ENCODE measurements at places on chromosomes 2 and 18.
A peak's percentile ranks its signal among the peaks of the same experiment; 100 is the strongest.

DNA sequence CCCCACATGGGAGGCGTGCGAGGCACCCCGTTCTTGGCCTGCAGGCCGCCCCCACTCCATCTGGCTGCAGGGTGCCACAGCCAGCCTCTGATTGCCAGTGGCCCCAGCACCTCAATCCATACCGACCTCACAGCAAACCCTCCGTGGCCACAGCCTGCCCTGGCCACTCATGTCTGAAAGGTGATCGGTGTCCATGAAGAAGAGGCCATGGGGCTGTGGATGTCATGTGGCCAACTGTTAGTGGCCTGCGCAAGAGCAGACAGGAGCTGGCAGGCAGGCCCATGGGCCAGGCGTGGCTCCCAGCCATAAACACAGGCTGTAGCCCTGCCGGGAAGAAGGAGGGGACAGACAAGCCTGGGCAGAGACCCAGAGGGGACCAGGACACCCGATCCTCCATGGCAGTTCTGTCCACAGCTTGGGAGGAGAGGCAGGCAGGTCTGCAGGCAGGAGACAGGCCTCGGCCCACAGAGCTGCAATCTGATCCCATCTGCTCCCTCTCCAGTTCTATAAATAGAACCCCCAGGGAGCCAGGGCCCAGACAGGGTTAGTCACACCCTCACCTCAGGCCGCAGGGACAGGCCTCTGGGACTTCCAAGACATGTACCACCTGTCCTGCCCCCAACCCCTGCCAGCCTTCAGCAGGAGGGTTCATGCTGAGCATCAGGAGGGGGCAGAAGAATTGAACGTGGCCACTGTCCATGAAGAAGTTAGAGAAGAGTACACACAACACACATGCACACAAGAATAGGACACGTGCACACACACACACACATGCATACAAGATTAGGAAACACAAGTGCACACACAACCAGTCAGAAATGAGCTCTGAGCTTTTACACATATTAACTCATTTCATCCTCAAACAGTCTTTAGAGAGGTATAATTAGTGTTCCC, 16.9 kb downstream of the STEAP3 start:
- peak; percentile 98 for DNase-seq

- no peak for DNase-seq
Measured at GRCh38 chr2:216118474-216118873, 9.3 kb downstream of the XRCC5 start.

- no peak for DNase-seq
Measured at GRCh38 chr2:9406529-9407362, 16.6 kb downstream of the ITGB1BP1 start.

DNA sequence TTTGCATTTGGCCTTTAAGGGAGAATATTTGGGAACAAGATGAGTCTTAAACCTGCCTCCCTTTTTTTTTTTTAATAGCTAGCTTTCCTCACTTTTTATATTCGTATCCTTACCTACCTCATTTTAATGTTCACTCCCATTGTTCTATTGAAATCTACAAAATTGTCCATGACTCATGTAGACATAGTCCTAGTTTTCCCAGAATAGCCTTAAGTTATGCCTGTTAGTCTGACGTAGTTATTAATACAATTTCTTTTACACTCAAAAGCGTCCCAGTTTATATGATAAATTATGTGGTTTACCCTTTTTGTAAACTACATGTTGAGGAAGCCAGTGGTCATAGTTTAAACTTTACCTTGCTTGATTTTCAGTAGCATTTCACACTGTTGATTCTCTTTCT, 73.4 kb downstream of the UBR3 start:
- DNase-seq, result no peak

- DNase-seq, result no peak
Measured at GRCh38 chr2:184463102-184463865, 135.0 kb upstream of the ZNF804A start.

DNA sequence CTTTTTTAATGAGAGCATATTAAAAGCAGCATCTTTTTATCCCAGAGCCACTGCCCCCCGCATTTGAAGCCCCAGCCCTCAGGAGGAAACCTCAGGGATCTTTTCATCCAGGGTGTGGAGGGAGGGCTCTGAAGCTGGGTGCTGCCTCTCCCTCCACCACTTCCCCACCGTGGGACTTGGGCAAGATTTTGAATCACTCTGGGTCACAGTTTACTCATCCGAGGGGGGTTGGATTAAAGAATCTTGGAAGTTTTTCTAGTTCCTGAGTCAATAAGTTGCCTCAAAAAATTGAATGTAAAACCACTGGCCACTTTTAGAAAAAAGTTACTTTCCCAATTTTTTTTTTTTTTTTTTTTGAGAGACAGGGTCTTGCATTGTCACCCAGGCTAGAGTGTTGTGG, 62.0 kb upstream of the ANKRD44 start:
- DNase-seq, result no peak

- no peak for DNase-seq
Measured at GRCh38 chr2:11984316-11985158, 238.1 kb downstream of the LPIN1 start.

GRCh38 chr2:54510916-54511315, 54.8 kb downstream of the SPTBN1 start:
- DNase-seq, result no peak

- no peak for DNase-seq
Measured at GRCh38 chr2:127083819-127084503, 23.0 kb downstream of the BIN1 start.

DNA sequence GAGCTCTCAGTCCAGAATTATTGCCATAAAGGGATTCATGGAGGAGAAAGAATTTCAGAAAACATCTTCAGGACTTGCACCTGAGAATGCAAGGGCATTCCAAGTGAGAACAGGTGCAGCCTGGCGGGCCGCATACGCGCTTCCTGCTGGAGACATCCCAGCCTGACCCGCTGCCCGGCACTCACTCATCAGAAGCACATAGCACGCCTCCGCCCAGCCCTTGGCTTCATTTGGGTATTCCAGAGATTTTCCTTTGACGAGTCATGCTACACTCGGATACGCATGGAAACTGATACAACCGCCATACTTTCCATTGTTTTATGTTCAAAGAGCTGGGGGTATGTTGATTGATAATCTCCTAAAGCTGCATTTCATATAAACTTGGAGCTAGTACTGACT, 228.0 kb upstream of the ID2 start:
- no peak for DNase-seq

DNA sequence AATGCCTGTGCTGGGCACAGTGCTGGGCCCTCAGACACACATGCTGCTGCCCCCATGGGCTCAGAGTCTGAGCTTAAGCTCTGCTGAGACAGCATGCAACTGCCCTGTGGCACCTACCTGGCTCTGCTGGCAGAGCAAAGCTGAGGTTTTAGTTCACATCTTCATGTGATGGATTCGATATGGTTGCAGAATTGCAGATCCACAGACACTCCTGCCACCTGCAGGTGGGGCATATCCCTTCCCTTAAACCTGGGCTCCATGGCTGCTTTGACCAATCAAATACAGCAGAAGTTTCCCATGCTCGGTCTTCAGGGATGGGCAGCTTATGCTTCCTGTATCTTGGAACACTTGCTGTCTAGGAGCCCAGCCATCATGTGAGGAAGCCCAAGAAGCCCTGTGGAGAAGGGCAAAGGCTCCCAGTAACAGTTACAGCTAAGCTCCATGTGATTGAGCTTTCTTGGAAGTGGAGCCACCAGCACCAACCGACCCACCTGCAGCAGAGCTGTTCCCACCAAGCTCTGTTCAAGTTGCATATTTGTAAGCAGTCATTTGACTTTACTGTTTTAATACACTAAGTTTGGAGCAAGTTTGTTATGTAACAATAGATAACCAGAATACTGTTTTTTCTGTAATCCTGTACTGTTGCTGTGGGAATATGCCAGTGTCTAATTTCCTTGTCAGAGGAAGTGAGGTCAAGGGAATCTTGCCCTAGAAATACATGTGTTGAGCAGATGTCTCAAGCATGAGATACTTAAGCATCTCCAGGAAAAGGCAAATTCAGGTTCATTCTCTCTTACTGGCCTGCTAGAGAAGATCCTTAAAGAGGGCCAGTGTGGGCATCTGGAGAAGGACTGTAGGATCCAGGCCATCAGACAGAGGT, 79.3 kb downstream of the SH3RF3 start:
- DNase-seq, result no peak

DNA sequence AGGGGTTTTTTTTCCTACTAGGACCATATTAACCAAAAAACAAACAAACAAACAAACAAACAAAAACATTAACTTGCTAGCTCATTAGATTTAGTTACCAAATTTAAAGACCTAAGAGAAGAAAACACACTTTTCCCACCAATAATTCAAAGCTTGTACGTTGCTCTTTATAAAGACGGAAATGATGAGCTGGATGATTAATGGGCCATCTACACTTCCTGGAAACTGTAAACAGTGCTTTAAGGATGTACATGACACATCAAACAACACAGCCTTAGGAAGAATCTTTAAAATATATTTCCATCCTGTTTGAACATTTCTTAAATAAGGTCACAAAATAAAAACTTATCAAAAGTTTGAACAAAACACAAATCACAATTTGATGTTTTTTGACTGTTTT, 982 bp downstream of the BMP10 start:
- peak; percentile 19 for DNase-seq

GRCh38 chr18:73118121-73118816, 250.5 kb upstream of the NETO1 start:
- DNase-seq, result no peak

- no peak for DNase-seq
Measured at GRCh38 chr2:27492557-27492956, 2.4 kb downstream of the FNDC4 start.

DNA sequence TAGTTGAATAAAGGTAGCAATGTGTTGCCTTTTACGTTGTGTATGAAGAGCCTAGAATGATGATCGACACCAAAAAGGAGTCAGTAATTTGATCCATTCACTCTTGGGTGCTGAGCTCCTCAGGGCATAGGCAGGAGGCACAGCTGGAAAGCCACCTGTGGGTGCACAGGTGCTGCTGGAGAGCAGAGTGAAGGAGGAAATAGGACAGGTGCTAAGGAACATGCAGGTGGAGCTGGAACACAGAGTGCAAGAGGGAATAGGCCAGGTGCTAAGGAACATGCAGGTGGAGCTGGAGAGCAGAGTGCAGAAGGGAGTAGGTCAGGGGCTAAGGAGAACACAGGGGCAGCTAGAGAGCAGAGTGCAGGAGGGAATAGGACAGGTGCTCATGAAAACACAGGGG, 86.1 kb downstream of the SH3YL1 start:
- no peak for DNase-seq

GRCh38 chr2:172106108-172106961, 3.6 kb upstream of the DLX2 start:
- DNase-seq, result no peak

- DNase-seq, result no peak
Measured at GRCh38 chr2:28869494-28870145, 489 bp downstream of the TRMT61B start.

DNA sequence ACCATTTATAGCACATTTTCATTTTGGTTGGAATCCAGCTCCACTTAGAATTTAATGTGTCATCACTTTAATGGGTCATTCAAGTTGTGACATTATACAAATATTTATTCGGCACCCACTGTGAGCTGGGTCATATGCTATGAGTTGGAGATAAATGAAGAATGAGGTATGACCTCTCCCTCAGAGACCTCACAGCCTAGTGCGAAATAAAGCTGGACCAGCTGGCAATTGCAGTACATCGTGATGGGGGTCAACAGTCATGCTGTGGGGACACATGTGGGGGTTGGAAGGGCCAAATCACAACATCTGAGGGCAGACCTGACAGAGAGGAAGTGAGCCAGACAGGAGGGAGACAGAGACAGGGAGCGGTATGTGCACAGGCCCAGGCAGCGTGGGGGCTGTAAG, 175.4 kb downstream of the MAIP1 start:
- DNase-seq, result no peak
